ENCODE measurements at places on chromosomes 7 and 10.

GRCh38 chr7:6320791-6321190 is 48.4 kb upstream of the CYTH3 start:
- DNase-seq: no peak

- DNase-seq: no peak
Observed at GRCh38 chr10:119818889-119819270, 53.8 kb downstream of the MCMBP start.

- DNase-seq: peak; percentile 91
Observed at GRCh38 chr7:99374111-99375064, at the start of gene ARPC1B. TSS of gene ARPC1B (plus strand) at chr7:99374730. CDS start at chr7:99385715, 10,985 bp downstream.

- DNase-seq: no peak
Observed at GRCh38 chr10:17744341-17744861, 7.6 kb upstream of the TMEM236 start.

DNA sequence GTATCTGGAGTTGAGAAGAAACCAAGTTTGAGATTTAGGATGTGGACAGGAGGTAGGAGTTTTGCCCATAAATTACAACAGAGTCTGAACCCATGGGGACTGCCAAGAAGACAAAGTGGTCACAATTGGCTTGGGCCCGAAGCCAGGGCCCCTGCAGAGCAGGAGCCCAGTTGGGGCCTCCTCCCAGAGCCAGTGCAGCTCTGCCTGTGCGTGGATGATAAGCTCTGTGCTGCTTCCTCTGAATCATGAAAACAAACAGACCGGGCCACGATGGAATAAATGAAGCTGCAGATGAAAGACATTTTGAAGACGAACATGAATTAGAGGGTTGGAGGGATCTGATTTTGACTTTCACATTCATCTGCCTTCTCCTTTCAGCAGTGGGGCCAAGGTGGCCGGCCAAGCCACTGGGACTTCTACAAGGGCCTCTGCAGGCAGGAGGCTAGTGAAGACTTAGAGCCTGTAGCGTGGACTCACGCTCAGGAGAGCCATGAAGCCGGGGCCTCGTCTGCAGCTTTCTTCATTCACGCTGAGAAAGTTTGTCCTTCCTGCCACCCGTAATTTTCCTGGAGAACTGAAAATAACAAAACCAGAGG is 156.8 kb upstream of the LYZL1 start:
- DNase-seq: no peak

DNA sequence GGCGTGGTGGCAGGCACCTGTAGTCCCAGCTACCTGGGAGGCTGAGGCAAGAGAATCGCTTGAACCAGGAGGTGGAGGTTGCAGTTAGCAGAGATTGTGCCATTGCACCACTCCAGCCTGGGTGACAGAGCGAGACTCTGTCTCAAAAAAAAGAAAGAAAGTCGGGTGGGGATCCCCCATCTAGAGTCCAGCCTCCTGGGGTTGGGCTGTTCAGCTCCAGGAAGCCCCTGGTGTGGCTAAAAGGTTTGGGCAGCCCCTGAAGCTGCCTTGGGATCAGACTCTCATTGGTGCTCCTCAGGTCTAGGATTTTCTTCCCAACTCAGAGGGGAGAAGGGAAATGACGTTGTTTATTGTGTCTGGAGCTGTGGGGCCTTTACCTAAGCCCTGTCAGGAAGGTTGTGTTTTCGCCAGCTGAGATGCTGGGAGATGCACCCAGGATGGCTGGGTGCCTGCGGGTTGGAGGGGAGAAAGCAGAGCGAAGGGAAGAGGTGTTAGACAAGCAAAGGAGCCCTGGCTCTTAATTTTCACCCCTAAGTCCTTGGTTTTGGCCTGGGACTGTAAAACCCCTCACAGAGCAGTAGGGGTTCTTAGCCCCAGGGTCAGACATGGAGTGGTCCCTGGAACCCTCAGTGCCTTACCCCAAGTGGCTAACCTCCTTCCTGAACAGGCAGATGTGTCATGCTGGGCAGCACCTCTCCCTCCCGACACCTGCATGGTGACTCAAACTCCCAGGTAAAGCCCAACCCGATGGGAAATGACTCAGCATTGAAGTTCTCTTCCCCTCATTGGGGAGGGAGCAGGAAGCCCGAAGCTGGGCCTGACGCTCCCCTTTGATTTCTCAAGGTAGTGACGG is 21.1 kb downstream of the PLAU start:
- DNase-seq: peak; percentile 79

DNA sequence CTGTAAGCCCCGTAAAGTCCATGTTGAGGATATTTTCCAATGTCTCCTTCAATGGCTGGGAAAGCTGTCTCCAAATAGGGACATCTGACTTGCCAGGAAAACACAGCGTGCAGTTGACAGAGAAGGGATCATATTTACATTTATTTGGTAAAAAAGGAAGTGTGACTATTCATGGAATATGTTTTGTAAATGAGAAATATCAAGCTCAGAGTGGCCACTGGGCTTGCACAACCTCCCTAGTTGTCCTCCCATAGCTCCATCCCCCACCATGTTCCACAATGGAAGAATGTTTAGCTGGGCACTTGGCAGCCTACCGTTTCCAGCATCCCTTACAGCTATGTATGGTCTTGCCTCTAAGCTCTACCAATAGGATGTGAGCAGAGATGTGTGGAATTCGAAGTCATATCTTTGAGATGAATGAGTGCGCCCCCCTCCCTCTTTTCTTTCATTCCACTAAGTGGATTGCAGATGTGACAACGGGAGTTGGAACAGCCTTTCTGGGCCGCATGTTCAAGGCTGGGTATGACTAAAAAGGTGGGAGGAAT is 306.6 kb upstream of the ZMIZ1 start:
- DNase-seq: no peak

DNA sequence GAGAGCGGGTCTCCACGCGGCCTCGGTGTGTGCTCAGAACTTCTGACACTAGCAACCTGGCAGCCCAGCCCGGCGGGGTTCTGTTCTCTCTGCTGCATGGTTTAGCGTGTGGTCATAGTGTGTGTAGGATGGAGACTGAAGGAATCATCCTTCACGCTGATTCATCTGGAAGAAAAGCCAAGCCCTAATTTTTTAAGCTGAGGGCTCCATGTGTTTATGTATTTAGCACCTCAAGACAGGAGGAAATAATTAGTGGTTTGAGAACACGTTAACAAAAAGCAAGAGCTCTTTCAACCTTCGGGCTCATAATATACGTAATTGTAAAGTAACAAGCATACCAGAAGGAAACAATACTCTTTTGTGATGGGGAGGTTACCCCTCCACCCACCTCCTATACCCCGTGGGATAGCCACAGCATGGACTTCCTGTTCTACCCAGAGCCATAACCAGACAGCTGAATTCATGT is 504.6 kb upstream of the MKI67 start:
- no peak for DNase-seq

GRCh38 chr10:123200531-123200930 is 46.3 kb downstream of the BUB3 start:
- DNase-seq: no peak

GRCh38 chr7:17690030-17690429 is 250.3 kb downstream of the SNX13 start:
- DNase-seq: no peak

GRCh38 chr10:89644691-89644966 is 413 bp downstream of the PANK1 start:
- no peak for DNase-seq

- peak; percentile 22 for DNase-seq
Observed at GRCh38 chr10:119207713-119208552, 562 bp downstream of the GRK5 start.

- no peak for DNase-seq
Observed at GRCh38 chr7:2484868-2485267, 8.7 kb upstream of the GRIFIN start.

DNA sequence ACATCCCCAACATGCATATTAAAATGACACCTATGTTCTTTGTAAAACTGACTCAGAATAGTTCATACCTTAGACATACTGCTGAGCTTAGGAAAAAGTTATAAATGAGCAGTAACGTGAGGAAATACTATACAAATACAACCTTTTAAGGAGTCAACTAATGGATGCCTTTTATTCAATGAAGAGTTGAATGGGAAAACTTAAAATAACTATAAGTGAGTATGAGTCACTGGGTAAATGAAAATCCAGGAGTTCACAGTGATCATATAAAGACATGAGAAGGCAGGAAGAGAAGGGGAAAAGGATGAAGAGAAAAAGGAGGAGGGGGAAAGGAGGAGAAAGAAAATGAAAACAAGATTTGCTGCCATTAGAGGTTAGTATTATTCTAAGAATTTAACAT is 157.8 kb upstream of the PCDH15 start:
- no peak for DNase-seq

DNA sequence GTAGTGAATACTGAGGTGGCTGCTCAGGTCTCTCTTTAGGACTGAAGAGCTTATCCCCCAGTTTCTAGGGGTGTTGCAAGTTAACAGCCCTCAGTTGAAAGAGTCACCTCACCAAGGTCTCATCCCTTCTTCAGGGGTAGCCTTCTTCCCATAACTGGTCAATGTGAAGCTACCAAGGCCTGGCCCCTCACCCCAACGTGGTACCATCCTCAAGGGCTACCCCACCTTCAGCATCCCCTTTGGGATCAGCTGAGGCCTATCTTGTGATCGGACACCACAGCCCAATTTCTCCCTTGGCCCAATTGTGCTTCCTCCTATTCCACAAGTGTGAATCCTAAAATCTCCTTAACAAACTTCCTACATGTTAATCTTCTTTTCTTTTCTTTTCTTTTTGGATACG is 289.5 kb upstream of the MKLN1 start:
- DNase-seq: no peak

DNA sequence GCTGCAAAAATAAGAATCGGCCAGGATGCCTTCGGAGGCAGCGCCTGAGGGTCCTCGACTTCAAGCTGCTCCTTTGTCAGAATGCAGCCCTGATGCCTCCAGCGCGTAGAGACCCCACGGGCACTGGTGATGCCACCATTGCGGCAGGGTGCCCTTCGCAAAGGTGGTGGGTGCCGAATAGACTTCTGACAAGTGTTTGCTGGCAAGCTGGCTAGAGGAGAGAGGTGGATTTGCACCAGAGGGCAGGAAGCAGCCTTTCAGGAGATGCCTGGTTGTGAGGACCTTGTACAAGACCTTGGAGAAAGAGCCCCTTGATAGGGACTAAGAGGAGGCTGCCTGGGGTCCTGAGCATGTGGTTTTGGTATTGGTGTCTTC is 103.2 kb upstream of the PPIF start:
- DNase-seq: no peak

DNA sequence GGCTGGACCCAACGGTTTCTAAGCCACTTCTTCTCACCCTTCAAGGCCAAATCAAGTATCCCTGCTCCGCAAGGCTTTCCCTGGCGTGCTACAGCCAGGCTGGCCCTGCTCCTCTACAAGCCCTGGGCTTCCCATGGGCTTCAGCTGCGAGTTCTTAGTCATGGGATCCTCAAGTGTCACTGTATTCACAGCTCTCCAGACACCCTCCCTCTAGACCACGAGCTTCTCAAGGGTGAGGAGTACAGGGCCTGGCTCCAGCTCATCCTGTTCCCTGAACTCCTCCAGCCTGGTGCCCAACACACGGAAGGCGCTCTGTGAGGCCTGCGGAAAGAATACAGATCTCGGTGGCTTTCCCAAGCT is 38.8 kb downstream of the FAM53B start:
- no peak for DNase-seq

- DNase-seq: no peak
Observed at GRCh38 chr10:25263931-25264330, 89.1 kb downstream of the GPR158 start.

DNA sequence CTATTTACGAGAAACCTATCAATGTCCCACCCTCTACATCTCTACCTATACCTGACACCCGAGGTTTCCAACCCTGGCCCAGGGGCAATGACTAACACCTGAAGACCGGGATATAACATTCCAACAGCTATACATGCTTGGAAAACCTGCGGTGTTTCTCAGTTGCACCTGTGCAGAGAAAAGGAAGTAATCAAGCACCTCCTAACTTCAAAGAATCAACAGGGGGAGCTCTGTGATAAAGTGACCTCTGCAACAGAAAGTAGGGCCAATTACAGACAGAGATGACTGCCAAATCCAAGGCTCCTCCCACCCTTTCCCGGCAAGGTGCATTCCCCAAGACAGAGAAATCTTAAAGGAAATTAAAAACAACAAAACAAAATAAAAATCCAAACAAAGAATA is 41.3 kb downstream of the CCDC6 start:
- DNase-seq: peak; percentile 7

DNA sequence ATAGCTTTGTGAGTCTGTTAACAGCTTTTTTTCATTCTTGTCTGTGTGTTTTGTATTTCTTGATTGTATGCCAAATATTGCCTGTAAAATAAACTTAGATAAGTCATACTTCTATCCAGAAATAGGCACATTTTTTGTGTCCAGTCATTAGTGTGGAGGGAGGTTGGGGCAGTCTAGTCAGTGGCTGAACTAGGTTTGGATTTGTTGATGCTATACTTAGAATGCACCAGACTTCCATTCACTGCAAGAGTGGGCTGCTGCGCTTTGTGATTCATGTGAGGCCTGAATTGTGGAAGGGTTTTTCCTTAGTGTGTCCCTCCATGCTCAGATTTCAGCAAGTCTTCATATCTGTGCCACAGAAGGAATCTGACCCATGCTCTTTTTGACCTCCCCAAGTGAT is 50.0 kb downstream of the TRUB1 start:
- DNase-seq: no peak

- no peak for DNase-seq
Observed at GRCh38 chr7:140605337-140605736, 35.3 kb downstream of the DENND2A start.

GRCh38 chr7:2566348-2566889 is 7.6 kb downstream of the IQCE start:
- no peak for DNase-seq

- DNase-seq: no peak
Observed at GRCh38 chr10:44258019-44258418, 126.9 kb downstream of the CXCL12 start.

DNA sequence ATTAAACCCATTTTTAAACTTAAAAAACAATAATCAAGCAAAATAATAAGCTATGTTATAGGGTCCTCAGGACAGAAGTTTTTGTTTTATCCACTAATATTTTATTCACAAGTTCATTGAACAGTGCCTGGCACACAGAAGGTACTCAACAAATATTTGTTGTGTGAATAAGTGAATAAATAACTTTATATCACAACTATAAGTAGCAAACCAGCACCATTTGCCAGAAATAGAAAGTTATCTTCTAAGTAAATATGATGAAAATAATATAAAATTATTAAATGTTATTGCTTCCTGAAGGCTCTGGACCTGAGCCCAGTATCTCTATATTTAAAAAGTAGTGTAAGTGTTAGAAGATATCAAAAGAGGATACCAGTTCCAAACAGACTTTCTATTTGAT is 29.1 kb upstream of the SEPTIN7 start:
- no peak for DNase-seq

DNA sequence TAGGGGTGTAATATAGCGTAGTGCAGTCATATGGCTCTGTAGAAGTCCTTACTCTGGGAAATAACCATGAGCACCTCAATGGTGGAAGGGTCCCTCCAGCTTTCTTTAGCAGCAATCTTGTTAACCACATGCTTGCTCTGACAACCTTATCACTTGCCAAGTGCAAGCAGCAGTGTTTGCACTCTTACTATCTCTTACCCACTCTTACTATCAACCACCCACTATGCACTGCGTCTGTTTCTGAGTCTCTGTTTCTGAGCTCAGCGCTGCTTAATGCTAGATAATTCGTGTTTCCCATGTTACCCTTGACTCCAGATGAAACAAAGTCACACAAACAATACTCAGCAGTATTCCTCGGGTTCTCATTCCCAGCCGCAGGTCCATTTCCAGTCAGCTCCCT is 433.7 kb upstream of the PFKP start:
- no peak for DNase-seq

All from activated CD4-positive, alpha-beta T cell treated with anti-CD3 and anti-CD28 coated beads for 4 hours (primary cell).